H1 (cell line): ENCODE measurements at places on chromosomes 3 and 15. TPM values are rescaled to one million over a fixed set of nuclear protein-coding genes. Genes with fewer than 3 reads are reported as not detected.

EIF3J gene
- 109 and 119 TPM in 2 replicates for total RNA-seq

- H3K27ac ChIP-seq, result no peak overlapping the region
- DNase-seq, result no peak
- no peaks in the 10 kb centered on the region for H3K4me1 ChIP-seq
- no peaks in the 10 kb centered on the region for H3K36me3 ChIP-seq
- no peaks in the 10 kb centered on the region for H3K27me3 ChIP-seq
Measured at GRCh38 chr15:55965091-55965490, 28.3 kb downstream of the NEDD4 start.

DNA sequence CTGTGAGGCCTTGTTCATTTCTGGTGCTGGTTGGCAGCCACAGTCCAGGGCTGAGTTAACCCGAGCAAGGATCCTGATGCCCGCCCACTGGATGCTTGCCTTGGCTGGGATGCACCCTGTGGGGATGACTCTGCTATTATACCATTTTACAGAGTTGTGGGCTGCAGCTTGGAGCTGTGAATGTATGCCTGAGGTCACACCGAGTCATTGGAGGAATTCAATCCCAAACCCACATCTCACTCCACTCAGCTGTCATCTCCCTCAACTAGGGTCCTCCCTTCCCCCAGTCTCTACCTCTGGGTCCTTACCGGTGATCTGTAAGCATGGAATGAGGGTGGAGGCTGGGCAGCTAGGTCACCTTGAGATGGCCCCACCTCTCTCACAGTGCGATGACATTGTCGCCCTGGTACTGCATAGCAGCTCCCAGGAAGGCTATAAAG lies 22.1 kb downstream of the MAPKAPK3 start:
- no peak overlapping the region for H3K4me3 ChIP-seq
- no peak overlapping the region for H3K27ac ChIP-seq
- H3K27me3 ChIP-seq, result no peaks in the 10 kb centered on the region
- H3K36me3 ChIP-seq, result no peaks in the 10 kb centered on the region
- no peak for DNase-seq

GRCh38 chr15:60471314-60471713 lies 7.6 kb downstream of the ICE2 start:
- H3K27ac ChIP-seq, result no peak overlapping the region
- no peaks in the 10 kb centered on the region; the same call in 1 of the 2 replicates for H3K36me3 ChIP-seq
- no peaks in the 10 kb centered on the region for H3K4me1 ChIP-seq
- no peak for DNase-seq
- no peak overlapping the region for H3K4me3 ChIP-seq

GRCh38 chr3:171459137-171459941 lies 866 bp downstream of the TNIK start:
- H3K27ac ChIP-seq, result no peak overlapping the region
- H3K27me3 ChIP-seq, result peaks cover 12% of the 10 kb centered on the region
- peak; percentile 70 for DNase-seq
- H3K4me3 ChIP-seq, result peak overlapping the region; percentile 64

DNA sequence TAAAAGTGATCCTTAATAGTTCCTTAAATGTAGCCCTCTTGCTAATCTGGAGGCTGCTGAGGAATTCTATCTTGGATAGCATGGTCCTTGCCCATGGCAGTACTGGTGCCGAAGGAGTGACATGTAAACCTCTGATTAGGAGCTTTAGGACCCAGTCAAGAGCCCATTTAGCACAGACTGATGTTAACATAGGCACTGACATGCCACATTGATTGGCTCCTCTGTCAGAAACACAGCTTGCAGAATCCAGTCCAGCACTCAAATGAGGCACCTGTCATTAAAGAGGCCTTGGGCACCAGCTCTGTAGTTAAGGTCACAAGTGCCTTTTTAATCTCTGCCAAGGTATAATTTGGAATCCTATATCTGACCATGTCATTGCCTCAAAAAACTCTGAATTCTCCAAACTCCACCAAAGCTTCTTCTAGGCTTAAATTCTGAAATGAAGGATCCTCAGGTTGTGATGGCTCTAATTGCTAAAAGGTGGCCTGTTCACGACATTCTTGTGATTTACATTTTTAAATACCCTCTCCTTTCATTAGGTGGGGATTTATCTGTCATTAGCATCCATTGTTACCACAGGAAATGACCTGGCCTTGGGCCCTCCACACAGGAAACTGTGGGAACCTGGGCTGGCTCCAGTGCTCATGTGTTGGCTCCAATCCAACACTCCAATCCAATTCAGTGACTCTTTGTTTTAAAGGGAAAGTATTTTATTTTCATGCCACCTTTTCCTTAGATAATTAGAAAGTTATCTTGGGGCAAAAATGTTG lies 57.3 kb upstream of the RNF7 start:
- no peak for DNase-seq
- peaks cover 5% of the 10 kb centered on the region; the same call in 1 of the 2 replicates for H3K4me1 ChIP-seq
- H3K36me3 ChIP-seq, result no peaks in the 10 kb centered on the region

GRCh38 chr3:103393395-103394186 lies 958.8 kb downstream of the ZPLD1 start:
- no peak overlapping the region for H3K27ac ChIP-seq
- DNase-seq, result no peak
- H3K36me3 ChIP-seq, result no peaks in the 10 kb centered on the region

- H3K4me1 ChIP-seq, result no peaks in the 10 kb centered on the region
- no peaks in the 10 kb centered on the region for H3K27me3 ChIP-seq
- H3K27ac ChIP-seq, result no peak overlapping the region
- peak; percentile 49 for DNase-seq
Measured at GRCh38 chr3:161851941-161852566, 355.4 kb downstream of the OTOL1 start.

DNA sequence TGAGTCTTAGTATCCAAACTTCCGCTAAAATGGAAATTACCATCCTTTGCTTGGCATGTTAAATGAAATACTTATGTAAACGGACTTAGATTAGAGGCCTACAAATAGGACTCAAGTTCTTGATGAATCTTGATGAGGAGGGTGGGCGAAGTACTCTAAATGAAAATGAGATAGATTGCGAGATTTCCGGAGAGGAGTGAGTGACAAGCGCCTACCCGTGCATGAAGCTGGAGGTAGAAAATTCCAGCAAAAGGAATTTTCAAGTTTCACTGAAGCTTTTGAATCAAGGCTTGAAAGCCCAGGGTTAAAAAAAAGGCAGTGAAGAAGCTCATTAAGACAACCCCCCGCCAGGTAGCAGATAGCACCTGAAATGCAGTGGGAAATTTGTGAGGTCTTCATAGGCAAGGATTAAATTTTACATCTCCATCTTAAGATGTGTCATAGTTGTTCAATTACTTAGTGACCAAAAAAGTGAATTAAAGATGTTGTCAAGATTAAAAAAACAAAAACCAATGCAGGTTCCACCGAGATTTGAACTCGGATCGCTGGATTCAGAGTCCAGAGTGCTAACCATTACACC lies 655 bp upstream of the RAB11A start:
- no peaks in the 10 kb centered on the region for H3K4me1 ChIP-seq
- no peak for DNase-seq
- H3K27me3 ChIP-seq, result no peaks in the 10 kb centered on the region
- no peak overlapping the region for H3K27ac ChIP-seq
- peak overlapping the region; percentile 96 for H3K4me3 ChIP-seq
- H3K36me3 ChIP-seq, result no peaks in the 10 kb centered on the region

DNA sequence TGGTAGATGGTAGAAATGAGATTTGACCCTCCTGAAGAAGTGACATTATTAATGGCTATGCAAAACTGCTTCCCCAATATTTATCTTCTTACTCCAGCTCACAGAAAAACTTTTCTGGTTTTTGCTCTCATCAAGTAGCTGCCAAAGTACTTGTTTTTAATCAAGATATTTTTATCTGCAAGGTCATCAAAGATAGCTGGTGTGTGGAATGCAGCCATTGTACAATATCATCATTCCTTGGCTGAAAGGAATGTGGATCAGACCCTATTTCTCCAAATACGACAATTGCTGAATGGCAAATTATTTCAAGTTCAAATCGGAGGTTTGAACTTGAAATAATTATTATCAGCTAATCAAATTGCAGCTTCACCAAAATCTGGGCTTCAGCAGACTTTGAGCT lies 126.9 kb upstream of the SLC7A14 start:
- H3K36me3 ChIP-seq, result no peaks in the 10 kb centered on the region
- no peaks in the 10 kb centered on the region for H3K4me1 ChIP-seq
- H3K4me3 ChIP-seq, result no peak overlapping the region
- no peak overlapping the region for H3K27ac ChIP-seq
- DNase-seq, result no peak
